ENCODE measurements at places on chromosomes 3 and 15. TPM values are rescaled to one million over a fixed set of nuclear protein-coding genes. Genes with fewer than 3 reads are reported as not detected.

GRCh38 chr15:62901087-62901486 is 141.5 kb upstream of the TPM1 start:
- no peak for DNase-seq

DNA sequence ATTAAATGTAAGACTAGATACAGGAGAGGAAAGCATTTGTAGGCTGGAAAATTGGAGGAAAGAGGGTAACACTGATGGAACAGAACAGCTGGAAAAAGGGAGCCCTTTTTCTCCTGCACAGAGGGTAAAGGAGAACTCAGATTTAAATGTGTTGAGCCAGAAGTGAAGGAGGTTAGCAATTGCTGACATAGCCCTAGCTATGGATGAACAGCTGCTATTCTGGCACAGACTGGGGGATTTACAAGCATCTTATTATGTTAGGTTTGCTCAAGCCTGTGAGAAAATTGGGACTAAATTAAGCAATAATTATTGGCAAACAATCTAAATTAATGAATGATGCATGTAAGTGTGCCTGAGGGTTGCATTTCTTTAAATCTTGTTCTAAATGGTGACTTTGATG is 40.6 kb upstream of the PRR20G start:
- no peak for DNase-seq

- no peak for DNase-seq
Measured at GRCh38 chr3:116809208-116809607, 99.6 kb downstream of the TUSC7 start.

- no peak for DNase-seq
Measured at GRCh38 chr3:114093016-114093380, 36.5 kb downstream of the QTRT2 start.

DNA sequence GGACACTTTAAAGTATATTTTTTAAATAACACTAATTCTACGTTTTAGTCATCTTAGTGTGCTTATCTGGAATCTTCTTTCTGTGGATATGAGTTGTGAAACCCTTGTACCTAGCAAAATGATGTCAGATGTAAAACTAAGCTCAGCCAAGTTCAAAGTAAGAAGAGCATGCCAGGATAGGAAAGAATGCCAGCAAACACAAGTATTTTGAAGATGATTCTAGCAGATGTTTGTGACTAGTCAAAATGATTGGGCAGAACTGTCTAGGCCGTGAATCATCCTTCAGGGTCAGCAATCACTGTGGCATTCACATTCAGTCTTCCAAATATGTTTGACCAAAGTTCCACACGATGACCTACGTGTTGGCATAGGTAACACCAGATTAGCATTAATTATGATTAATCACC is 5.4 kb upstream of the PLOD2 start:
- DNase-seq, result peak; percentile 97

DNA sequence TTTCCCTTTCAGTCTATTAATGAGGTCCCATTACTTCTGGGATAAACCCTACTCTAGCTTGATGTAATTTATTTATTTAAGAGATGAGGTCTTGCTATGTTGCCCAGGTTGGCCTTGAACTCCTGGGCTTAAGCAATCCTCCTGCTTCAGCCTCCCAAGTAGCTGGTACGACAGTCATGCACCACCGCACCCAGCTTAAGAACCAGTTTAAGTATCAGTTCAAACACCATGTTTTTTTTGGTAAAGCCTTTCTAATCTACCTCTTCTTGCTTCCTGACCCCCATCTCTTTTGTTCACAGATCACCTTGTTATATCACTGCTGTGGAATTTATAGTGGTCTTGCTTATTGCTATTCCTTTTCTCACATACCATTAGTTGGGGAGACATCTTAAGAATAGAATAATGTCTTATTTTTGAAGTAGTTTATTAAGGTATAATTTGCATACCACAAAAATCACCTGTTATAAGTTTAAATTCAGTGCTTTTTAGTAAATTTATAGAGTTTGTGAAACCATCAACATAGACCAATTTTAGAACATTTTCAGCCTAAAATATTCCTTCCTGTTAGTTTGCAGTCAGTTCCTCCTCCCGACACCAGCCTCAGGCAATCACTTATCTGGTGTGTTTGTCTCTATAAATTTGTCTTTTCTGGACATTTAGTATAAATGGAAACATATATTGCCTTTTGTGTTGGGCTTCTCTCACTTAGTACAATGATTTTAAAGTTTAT is 257.9 kb downstream of the PDCD6IP start:
- no peak for DNase-seq

GRCh38 chr3:127457546-127458145 is 132.9 kb downstream of the TPRA1 start:
- no peak for DNase-seq

Gene GMNC
- 0.02 TPM for total RNA-seq

DNA sequence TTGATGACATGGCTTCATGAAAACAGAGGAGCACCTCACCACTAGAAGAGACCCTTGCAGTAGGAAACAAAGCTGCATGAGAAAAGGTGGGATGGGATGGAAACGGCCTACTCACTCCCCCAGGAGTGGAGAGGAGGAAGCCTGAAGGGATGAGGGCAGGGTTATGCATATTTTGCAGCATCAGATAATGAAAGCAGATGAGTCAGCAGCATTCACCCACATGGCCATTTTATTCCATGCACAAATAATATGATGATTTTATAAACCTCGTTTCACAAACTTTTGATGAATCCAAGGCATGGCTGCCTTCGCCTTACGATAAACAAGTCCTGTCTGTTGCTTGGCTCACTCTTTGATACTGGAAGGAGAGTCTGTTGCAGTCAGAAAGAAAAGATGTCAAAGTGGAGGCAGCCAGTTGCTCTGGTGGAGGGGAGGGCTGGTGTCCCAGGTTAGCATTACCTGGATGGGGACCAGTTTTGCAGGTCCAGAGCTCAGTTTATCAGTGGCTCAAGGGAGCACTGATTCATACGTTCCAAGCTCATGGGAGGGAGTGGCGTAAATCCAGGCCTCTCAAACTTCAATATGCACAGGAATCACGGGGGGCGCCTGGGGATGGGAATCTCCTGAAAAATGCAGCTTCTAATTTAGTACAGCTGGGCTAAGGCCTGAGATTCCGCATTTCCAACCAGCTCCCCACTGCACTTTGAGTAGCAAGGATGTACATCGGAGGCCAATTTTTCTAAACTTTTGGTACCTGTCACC is 9.2 kb upstream of the EHD4 start:
- DNase-seq, result no peak

DNA sequence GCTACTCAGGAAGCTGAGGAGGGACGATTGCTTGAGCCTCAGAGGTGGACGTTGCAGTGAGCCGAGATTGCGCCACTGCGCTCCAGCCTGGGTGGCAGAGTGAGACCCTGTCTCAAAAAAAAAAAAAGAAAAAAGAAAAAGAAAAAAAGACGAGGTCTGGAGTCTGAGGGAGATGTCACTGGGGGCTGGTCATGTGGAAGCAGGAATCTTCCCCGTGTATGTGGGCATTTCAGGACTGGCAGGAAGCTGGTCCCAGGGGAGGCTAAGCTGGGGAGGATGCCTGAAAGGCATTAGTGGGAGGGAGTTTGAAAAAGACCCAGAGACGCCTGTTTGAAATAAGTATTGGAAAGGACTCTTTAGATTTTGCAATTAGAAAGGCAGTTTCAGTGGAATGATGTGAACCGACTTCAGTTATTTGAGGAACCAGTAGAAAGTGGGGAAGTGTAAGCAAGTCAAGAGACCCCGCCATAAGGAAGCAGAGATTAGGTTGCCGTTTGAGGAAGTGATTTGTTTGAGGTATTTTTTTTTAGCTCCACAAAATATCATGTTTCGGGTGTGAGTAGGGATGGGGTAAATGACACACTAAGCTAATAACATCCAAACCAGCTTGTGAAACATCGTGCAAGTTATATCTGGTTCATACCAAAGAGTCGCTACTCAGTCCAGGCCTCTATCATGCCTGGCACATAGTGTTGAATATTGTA is 55.5 kb downstream of the ST6GAL1 start:
- no peak for DNase-seq

- DNase-seq, result no peak
Measured at GRCh38 chr15:58490086-58490887, 58.5 kb downstream of the LIPC start.

DNA sequence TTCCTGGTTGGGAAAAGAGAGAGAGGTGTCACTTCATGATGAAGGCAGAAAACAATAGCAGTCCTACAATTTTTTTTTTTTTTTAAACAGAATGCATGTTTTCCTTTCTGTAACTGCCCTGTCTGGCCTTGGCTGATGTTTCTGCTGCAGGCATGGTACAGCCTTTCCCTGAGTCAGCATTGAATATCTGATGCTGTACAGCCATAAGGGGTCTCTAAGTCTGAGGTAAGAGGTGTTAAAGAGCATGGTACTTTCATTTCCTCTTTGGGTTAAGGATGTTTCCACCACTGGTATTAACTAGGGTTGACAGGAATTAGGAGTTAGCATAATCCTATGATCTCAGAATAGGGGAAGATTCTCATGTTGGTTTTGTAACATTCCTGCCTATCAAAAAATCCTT is 147.4 kb downstream of the CHST2 start:
- DNase-seq, result no peak

DNA sequence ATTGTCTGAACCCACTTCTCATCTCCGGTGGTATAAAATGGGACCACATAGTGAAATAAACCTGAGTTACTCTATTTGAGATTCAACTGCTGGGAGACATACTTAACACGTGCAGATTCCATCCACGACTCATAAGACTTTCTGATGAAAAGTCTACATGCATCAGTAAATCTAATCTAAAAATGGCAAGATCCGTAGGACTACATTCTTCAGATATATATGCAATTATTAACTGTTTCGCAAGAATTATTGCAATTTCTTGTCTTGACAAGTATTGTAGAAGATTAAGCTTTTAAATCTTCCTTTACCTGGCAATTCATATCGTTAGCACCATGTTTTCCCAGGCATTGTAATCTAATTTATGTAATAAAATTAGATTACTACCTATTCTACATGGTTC is 718.7 kb upstream of the CBLB start:
- DNase-seq, result no peak

DNA sequence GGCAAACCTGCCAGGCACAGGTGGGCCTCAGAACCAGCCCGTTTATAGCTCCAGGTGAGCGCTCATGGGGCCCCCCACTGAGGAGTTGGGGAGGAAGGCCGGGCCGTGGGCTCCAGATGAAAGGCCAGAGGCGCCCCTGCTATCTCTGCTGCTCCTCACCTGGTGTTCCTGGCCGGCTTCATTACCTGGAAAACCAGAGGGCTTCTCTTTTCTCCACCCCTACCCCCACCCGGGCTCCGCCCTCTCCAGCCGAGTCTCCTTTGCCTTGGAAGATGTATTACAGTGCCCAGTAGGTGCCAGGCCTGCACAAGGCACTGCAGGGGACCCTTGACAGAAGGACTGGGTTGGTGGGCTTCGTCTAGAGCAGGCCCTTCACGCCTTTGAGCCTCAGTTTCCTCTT is 111.4 kb downstream of the WNT7A start:
- no peak for DNase-seq

DNA sequence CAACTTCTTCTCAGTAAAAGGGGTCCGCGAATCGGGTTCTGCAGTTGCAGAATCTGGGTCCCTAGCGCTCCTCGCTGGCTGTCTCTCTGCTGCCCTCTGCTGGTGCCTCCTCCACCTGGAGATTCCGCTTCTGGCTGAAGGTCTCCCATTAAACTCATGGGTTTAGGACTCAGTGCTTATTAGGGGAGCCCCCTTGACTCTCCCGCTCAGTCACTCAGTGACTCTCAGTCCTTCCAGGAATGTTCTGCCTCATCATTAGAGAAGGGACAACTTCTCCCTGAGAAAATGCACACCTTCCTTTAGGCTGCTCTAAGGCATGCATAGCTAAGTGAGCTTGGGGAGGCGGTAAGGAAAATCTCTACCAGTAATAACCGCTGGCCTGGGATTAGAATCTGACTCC is 7.1 kb downstream of the CPN2 start:
- DNase-seq, result peak; percentile 56

DNA sequence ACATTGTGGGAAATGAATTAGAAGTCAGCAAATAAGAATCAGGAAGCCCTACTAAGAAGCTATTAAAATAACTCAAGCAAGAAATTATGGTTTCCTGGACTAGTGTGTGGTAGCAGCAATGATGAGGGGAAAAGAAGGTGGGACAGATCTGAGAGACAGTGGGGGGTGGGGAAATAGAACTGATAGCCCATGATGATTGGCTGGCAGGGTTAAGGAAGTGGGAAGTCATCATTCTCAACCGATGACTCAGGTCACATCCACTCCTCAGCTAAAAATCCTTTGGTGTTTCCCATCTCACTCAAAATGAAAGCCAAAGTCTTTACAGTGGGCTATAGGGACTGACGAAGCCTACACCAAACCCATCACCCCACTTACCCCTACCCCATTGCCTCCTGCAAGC is 153.9 kb upstream of the ARHGEF26 start:
- peak; percentile 61 for DNase-seq

Gene LHFPL4
- 0.05 TPM for total RNA-seq

GRCh38 chr3:80244390-80244789 is 476.6 kb upstream of the ROBO1 start:
- peak; percentile 56 for DNase-seq

DNA sequence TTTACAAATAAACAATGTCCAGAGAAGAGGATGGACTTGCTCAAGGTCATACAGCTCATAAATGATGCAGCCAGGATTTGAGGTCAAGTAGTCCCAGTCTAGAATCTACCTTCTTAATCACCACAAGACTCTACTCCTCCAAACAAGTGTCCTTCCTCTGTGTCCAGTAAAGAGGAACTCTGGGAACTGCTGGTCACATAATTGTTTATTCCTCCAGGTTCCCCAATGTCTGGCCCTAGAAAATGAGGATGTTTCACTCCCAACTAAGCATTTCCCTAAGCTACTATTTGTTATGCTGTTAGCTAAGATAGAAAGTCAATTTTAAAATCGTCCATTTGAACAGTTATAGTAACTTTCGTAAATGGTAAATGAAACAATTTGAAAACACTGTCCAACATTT is 192.4 kb downstream of the FHIT start:
- no peak for DNase-seq

- DNase-seq, result no peak
Measured at GRCh38 chr15:82646250-82647044, 716 bp downstream of the CPEB1 start.

- no peak for DNase-seq
Measured at GRCh38 chr3:168998792-168999191, 664.7 kb downstream of the MECOM start.

DNA sequence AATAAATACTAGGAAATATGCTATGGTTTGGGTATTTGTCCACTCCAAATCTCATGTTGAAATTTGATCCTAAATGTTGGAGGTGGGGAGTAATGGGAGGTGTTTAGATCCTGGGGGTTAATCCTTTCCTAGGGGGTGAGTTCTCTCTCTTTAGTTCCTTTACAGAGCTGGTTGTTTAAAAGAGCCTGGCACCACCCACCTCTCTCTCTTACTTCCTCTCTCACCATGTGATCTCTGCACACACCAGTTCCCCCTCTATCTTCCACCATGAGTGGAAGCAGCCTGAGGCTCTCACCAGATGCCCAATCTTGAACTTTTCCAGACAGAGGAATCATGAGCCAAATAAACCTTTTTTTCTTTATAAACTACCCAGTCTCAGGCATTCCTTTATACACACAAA is 10.5 kb downstream of the SLC24A5 start:
- no peak for DNase-seq

GRCh38 chr15:78093242-78094020 is 1.1 kb downstream of the SH2D7 start:
- peak; percentile 51 for DNase-seq

Measured in M059J (cell line).